ENCODE measurements at places on chromosomes 4 and X.

GRCh38 chr4:137597752-137598430 lies 65.6 kb upstream of the PCDH18 start:
- no peak for DNase-seq

DNA sequence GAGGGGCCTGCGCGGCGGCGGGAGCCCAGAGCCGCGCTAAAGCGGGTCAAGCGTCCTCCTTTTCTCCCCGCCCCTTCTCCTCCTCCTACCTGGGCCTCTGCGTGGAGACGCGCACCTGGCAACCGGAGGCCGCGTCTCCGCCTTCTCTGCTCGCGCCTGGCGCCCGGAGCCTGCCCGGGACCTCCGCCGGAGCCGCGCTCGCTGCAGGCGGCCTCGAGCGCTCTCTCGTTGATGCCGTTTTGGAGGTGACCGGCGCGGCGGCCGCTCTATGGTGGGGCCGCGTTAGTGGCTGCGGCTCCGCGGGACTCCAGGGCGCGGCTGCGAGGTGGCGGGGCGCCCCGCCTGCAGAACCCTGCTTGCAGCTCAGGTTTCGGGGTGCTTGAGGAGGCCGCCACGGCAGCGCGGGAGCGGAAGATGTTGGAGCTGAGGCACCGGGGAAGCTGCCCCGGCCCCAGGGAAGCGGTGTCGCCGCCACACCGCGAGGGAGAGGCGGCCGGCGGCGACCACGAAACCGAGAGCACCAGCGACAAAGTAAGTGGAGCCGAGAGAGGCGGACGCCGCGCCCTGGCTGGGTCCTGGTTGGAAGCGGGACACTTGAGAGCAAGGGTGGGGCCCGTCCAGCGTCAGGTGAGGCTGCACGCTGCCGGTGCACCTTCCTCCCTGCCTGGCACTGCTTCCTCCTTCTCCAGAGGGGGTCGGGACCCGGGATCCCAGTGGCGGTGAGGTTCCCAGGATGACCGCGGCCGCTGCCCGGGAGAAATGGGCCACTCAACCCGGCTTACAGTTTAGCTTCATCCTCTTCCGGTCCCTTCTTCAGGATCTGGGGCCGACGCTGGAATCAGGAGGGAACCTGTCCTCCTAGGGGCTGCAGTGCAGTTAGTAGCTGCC lies at the start of gene CDS1:
Gene CDS1 (plus strand): TSS at position 140 of the 888 bp plus-strand sequence. CDS start 275 bp downstream, at position 415.
- DNase-seq = peak; percentile 10

DNA sequence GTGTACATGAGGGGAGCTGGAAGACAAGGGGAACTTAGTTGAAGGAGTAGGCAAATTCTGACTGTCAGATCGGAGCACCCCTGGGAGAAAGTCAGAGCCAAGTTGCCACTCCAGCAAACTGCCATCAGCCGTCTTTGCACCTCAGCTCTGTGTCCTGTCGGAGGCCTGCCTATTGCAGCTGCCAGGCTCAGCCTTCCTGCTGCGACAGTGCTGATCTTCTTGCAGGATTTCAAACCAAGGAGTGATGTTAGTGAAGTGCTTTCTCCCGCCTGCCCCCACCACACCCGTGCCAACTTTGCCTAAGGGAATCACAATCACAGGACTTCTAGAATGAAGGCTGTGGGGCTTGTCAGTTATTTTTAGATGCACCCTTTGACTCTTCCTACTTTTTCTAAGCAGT lies 185.3 kb downstream of the KIT start:
- no peak for DNase-seq

DNA sequence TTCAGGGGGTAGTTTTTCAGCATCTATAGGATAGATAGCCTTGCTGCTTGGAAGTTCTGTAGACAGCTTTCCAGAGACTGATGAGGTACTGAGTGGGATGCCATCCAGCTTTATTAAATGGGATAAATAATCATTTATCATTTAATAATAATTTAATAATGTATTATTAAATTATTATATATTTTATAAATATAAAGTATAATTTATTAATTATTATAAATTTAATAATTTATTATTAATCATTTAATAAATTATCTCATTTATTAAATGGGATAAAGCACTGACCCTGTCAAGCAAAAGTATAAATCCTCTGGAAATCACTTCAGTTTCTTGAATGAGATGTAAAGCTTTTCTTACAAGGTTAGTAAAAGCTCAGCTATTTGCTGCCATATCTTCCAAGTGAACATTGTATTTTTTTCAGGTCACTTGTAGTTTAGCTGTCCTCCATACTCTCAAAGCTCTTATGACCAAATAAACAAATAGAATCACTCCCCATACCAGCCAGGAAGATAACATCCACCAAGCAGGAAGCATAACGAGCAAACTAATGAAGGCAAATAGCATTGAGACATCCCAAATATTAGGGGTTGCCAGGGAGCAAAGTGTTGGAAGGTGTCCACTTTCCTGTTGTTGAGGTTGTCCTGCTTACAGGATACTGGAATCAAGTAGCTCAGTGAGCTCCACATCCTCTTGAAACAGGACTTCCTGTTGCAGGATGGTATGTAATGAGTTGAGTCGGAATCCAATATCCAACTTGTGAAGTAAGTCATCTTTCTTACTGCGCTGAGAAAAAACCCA lies 88.9 kb downstream of the ZNF674 start:
- DNase-seq = no peak

- no peak for DNase-seq
Measured at GRCh38 chr4:121654738-121655137, 42.0 kb downstream of the ANXA5 start.

DNA sequence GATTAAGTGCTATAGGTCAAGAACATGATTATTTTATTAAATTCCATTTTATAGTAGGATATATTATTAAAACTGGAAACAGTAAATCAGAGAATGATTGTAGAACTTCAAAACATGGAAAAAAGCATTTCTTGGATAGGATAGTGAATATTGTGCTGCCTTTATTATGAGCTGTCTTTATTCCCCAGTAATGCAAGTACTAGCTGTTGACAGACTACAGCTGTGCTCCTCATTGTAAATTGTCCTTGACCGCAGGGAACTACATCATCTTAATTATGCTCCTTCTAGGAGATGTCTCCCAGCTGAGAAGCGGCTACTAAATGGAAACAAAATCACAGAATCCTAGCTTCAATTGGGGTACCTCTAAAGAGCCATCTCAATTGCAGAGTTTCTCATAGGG lies 1457.2 kb upstream of the PCDH7 start:
- no peak for DNase-seq

GRCh38 chrX:32618154-32618553 lies 593.2 kb downstream of the DMD start:
- DNase-seq = no peak

DNA sequence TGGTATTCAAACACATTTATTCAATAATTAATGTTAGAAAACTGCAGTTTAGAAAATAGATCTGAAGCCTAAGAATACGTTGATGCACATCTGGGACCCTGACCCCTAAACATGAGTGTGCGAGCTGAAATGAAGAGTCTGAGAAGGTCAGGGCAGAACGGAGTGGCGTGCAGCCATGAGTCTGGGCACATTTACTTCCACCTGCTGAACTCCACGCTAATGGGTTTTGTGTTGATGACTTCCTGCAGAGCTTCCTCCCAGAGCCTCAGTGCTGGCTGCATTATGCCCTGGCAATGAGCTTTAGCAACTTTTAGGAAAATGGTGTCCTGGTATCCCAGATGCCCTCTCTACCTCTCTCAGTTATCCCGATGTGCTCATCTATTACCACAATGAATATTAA lies 53.1 kb downstream of the FAM114A1 start:
- DNase-seq = no peak

DNA sequence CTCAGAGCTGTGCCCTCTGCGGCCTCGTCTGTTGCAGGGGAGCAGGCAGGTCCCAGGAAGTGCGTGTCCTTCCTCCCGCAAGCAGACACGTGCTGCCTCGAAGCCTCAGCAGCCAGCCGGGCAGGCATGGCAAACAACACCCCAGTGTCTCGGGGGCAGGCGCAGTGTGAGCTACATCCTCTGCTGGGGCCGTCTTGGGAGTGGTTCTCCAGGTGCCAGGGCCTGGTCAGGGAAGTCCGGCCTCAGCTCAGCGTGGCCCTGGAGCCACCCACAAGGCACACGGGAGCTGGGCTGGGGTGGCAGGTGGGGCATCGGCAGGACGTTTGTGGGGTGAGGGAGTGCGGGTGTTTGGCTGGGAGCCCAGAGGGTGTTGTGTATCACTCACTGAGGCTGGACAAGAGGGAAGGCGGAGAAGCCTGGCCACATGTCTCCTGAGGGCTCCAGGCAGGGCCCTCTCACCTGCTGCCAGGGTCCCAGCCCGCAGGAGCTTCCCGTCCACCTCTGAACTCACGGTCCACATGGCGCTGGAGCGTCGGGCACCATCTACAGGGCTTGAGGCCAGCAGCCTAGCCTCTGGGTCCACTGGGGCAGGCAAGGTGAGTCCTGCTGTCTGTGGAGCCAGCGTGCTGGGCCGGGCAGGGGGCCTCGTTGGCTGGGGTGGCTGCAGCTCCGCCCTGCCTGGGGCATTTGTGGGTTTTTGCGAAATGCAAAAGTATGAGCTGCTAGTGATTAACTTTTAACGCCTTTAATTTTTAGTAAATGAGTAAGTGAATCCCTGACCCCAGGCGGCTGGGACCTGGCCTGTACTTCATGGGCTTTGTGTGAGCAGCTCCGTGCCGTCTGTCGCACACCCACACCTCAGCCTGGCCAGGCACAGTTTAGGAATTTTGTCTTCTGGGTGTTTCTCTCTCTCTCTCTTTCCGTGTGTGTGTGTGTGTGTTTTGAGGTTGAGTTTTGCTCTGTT lies 17.3 kb upstream of the UVSSA start:
- no peak for DNase-seq

DNA sequence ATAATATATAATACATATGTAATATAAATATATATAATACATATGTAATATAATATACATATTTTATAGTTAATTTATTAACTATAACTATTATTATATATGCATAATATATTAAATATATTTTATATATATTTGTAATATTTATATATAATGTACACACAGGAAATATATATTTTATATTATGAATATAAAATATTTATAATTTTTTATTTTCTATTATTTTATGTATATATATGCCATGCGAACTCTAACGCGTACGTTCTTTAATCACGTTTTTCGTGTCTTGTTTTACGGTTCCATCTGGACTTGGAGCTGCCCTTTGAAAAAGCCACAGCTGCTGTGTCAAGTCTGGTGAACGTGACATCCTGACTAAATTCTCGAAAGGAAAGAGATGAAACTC lies 332.1 kb downstream of the ASMT start:
- DNase-seq = no peak

GRCh38 chr4:128454881-128455280 lies 167.3 kb upstream of the PGRMC2 start:
- no peak for DNase-seq

GRCh38 chr4:1547856-1548826 lies 136.0 kb downstream of the FAM53A start:
- no peak for DNase-seq

DNA sequence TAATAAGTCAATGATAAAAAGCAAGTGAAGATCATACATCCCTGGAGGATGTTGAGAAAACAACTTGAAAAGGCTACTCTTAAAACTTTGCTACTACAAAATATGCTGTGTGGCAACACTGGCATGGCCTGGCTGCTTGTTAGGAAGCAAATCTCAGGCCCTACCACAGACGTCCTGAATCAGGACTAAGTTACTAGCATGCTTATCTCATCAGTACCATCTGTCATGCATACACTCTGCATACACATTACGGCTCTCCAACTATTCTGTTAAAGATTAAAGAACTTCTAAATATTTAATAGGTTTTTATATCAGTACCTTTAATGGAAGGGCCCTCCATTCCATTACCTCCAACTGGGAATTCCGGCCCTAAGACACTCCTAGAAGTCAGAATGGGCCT lies 8.2 kb downstream of the PAPSS1 start:
- peak; percentile 38 for DNase-seq

DNA sequence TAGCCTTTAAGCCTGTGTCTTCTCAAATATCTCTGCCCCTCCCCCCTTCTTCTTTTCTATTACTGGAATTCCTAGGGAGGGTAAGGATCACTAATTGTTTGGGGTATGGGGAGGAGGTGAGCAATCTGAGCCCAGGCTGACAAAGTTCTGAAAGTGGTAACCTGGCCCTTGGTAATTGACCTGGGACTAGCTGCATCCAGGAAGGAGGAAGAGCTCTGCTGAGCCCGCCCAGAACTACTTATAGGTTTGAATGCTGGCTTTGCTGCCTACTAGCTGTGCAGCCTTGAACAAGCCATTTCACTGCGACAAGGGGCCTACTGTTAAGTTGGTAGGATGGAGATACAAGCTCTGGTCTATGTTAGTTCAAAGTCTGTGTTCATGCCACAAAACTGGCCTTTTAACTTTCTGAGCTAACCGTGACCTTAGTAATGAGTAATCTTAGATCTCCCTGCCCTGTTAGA lies 37.8 kb downstream of the DGKK start:
- no peak for DNase-seq

- no peak for DNase-seq
Measured at GRCh38 chr4:149823769-149824221, 8.2 kb upstream of the IQCM start.

DNA sequence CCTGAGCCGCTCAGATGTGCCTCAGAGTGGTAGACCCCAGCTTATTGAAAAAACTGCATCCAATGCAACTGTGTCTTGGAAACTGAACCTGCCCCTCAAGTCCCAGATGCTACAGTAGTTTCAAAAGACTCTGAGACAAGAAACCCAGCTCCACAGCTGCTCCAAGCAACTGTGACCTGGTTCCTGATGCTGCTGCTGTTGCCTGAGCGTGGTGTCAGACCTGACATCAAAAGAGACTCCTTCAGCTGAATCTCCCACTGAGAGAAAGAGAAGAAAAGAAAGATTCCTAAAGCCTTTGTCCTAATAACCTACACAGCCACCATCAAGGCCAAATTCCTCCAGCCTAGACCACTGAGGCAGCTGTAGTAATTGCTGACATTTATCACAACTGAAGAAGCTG lies 630.1 kb downstream of the STIM2 start:
- DNase-seq = no peak

GRCh38 chr4:26082565-26082964 lies 168.5 kb downstream of the SMIM20 start:
- DNase-seq = no peak

- DNase-seq = no peak
Measured at GRCh38 chrX:64198036-64198435, 7.5 kb downstream of the AMER1 start.

- no peak for DNase-seq
Measured at GRCh38 chr4:59920416-59920815, 1279.7 kb upstream of the ADGRL3 start.

DNA sequence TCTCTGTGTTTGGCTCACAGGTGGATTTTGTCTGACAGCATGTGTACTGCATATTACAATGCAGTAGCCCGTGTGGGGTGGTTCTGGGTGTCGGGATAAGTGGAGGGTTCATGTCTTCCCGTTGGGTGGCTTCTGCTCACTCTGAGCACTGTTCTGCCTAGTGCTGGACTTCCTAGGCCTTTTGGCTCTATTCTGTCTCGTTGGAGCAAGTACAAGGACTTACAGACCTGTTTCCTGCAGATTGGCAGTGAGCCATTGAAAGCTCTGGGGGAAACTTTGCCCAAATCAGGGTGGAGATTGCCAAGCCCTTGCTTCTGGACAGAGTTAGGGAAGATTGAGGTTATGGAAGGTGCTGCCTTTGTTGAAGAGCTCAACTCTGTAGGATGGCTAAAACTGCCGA lies 91.1 kb upstream of the SLC4A4 start:
- no peak for DNase-seq

All from inflammatory macrophage treated with lipopolysaccharide for 4 hours (primary cell).